HFFc6 (cell line): ENCODE measurements at places on chromosomes 5 and 9. TPM values are rescaled to one million over a fixed set of nuclear protein-coding genes. Genes with fewer than 3 reads are reported as not detected.

- no peak for DNase-seq
Measured at GRCh38 chr5:109655841-109656240, 33.9 kb upstream of the MAN2A1 start.

DNA sequence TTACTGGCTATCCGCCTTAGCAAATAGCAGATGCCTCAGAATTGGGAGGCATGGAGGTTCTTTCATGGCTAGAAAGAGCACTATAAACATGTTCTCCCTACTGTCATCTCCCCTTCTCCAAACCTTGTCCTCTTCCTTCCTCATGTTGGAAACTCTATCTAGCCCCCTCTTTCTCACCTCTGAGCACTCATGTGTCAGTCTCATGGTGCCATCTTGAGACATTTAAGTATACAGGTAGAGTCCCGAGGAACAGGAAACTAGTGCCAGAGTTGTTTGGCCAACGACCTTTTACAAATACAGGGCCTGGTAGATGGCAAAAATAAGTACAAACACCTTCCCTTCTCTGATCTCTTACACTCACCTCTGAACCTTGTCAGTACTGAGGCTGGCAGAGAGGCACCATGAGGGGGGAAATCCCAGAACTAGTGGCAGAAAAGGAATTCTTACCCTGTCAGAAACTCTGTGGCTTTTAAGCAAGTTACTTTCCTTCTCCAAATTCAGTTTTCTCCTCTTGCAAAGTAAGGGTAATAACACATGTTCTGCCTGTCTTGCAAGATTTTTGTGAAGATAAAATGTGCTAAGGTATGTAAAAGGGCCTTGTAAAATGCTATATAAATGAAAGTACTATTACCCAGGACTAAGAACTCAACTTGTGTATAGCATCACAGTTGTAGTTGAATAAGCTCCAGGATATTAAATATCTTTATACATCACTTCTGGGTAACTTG is 94.1 kb upstream of the SNX2 start:
- no peak for DNase-seq

GRCh38 chr9:98940276-98940675 is 3.4 kb upstream of the COL15A1 start:
- DNase-seq, result no peak

DNA sequence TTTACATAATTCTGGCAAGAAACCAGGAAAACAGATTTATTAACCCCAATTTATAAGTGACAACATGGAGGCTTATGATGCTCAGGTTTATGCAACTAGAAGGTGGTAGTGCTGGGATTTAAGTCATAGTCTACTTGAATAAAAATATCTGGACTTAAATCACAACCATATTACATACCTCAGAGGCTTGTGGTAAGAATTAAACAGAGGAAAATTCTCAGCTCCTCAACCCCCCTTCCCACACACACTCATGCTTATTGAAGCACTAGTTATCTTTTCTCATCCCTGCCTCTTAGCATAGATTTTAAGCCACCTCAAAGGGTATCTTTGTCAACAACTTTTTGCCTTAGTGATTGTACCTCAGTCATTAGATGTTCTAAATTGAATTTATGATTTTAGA is 731.0 kb downstream of the PRELID2 start:
- DNase-seq, result no peak

DNA sequence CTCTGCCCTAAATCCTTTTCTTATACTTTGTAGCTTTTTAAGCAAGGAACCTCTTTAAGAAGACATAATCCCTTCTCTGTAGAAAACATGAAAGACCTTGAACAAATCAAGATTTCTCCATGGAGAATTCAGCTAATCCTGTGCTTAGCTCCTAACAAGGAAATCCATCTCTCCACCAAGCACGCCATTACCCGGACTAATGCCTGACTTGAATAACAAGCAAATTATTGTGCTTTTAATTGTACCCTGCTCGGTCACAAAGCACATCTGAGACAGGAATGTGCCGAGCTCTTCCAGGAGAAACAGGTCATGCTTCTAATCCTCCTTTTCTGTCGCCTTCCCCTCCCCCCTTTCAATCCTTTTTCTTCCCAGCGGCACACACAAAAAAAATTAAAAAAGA is 141.3 kb downstream of the PSAT1 start:
- no peak for DNase-seq

- DNase-seq, result no peak
Measured at GRCh38 chr5:39465097-39465496, 40.3 kb upstream of the DAB2 start.

- DNase-seq, result peak; percentile 13
Measured at GRCh38 chr9:86783884-86784283, 163.4 kb downstream of the GAS1 start.

DNA sequence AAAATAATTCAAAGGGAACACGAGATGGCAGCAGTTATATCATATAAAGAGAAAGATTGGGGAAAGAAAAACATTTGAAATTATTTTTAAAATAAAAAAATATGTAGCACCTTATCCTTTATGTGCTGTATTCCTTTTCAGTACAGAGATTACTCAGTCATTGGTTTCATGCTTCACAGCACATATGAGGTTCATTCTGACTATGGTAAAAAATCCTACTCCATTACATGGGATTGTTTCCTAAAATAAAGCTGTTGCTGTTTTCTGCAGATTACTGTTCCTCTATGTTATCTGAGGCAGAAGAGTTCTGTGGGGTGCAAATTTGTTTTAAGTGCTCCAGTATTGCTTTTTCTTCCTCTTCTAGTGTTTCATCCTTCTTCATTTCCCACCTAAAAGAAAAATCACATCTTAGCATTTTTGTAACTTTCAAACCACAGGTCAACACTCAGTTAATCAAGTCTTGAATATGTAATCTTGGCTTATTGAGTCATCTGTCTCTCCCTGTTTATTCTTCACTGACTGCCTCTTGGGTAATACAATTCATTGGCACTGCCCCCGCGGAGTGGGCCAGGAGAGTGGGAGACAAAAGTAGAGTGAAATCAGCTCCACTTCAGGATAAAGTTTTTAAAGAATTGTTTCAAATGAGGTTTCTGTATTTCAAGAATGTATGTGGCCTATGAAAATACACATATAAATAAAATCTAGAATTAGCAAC is 412.5 kb upstream of the POU5F2 start:
- DNase-seq, result no peak

DNA sequence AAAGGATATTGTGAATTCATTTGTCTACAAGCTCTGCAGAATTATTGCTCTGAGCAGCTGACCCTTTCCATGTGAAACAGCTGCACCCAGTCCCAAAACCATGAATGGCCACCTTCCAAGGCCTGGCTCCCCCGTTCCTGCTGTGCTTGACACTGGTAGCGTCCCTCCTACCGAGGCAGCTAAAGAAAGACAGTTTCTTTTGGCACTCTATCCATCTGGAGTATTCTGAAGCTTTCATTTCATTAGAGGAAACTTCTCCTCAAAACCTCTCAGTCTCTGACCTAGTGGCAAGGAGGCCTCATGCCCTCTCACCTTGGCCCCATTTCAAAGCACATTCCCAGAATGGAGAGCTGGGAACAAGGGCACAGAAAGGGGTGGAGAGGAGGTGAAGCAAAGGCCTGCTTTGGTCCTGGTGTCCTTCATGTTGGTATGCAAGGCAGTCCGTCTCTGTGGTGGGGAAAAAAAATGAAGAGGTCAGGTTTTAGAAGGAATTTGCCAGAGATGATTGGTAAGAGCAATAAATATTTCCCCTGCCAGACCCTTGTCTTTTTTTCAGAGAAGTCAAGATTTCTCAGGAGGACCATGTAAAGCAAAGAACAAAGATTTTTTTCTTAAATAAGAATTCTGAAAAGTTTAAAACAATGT is 232.0 kb downstream of the RFK start:
- DNase-seq, result no peak

DNA sequence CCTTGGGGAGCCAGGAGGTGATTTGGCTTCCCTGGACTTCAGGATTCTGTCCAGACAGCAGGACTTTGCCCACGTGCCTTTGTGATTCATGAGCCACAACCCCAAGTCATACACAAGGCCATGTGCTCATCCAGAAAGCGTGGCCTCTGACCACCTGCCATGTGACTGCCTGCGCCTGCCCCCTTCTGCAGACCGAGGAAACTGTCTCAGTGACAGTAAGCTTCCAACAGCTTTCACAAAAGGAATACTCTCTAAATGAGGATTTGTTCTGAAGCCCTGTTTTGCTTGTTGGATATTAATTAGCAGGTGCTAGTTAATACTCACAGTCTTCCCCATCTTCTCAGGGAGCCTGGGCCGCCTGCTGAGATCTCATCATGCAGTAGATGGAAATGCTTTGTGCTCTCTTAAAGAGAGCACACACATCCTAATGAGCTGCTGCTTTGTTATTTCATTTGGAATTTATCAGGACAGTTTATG is 36.9 kb upstream of the ANGPTL2 start:
- peak; percentile 88 for DNase-seq

DNA sequence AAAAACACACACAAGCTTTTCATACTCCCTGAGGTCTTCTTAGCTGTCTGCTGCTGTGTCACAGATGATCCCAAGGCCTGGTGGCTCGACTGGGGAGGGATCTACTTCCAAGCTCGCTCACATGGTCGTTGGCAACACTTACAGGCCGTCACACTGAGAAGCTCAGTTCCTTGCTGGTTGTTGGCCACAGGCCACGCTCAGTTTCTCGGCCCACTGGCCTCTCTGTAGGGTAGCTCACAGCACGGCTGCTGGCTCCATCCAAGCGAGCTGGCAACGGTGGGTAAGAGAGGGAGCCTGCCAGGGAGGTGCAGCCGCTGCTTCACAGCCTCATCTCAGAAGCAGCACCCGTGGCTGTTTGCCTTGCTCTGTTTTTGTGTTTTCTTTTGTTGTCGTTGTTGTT is 43.8 kb upstream of the GFPT2 start:
- DNase-seq, result no peak

DNA sequence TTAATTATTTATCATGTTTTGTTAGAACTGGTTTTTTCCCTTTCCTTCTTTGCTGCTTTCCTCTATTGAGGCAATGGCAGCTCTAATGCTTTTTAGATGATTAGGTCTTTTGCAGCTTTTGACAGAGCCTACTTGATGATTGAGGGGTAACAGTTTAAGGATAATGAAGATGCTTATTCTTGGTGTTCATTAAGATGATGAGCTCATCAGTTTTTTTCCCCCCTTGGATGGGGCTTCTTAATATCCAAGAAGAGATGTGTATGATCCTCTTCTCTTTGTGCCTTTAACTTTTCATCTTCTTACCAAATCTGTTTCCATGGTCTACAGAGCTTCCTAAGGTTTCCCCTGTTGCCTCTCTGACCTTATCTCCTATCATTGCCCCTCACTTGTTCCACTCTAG is 15.8 kb downstream of the RBM27 start:
- DNase-seq, result no peak

DNA sequence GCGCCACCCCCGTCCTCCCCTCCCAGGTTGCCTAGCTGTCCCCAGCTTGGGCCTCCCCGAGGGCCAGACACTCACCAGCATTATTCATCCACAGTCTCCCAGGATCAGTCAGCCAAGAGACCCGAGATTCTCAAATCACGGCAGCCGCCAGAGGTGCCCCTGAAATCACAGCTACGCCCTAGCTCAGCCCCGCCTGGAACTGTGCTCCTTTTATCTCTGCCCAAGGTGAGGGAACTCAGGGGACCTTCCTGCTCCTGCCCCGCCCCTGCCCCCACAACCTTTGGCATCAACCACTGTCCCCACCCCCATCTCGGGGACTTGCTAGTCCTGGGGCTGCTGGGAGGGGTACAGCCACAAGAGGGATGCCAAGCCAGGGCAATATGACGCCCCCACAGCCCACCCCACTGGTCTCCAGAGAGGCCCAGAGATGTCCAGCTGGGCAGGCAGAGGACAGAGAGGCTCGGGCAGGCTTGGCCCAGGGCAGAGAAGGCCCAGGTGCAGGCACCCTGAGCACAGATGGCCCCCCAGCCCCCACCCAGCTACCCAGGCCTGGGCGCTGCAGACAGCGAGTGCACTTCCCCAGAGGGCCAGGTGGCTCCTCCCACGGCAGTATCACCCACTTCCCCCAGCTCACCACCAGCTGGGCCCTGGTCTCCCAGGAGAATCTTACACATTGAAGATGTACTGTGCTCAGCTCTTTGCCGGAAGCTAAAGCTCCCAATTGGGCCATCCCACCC is at the start of gene FUT7:
Gene FUT7, minus strand, starts transcription at position 185 of the 737 bp plus-strand sequence. Its CDS starts 97 bp downstream, at position 88.
- no peak for DNase-seq

- no peak for DNase-seq
Measured at GRCh38 chr9:119349351-119349825, 19.8 kb downstream of the BRINP1 start.

- DNase-seq, result no peak
Measured at GRCh38 chr9:73845954-73846690, 651.0 kb upstream of the RORB start.

DNA sequence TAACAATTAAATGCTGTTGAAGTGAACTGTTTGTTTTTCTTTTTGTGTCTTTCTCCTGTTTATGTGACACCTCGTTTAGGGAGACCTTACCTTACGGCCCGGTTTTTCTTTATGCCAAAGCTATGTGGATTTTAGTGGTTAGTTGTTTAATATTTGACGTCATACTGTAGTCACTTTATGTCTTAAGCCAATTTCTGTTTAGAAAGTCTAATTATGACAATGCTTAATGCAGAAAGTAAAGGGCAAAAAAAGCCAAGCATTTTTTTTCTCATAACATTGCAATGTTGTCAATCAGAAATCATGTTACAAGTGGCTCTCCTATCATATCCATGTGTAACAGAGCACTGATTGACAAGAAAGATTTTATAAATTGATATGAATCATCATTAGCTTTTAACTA is 442.5 kb upstream of the ARRDC3 start:
- no peak for DNase-seq

GRCh38 chr9:38134611-38135237 is 65.7 kb upstream of the SHB start:
- no peak for DNase-seq

The XRCC4 gene
- 13.9 to 18.0 TPM (median 15.0 TPM) in 3 replicates for total RNA-seq

The MARVELD2 gene
- total RNA-seq, result 0.12 TPM in 1 of 3 replicates, not detected in the others

The MELK gene
- total RNA-seq, result 16.6 to 33.8 TPM (median 32.1 TPM) in 3 replicates
